ENCODE measurements at places on chromosomes 7 and 10.

DNA sequence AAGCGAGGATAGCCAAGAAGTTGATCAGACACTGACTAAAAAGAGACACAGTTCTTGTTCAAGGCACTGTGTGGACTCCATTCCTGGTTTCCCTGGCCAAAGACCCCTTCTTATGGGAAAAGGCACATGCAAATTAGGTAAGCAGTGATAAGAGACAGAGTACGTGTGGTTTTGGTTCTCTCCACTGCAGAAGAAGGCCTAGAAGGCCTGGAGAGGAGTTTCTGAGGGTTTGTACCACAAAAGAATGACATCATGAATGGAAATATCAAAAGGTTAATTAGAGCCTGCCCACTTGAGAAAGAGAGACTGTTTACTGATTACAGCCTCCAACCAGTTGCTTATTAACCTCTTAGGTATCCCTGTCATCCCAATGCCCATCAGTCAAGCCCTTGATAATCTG lies 137.5 kb downstream of the ZNF365 start:
- peak; percentile 1 for DNase-seq

- DNase-seq, result no peak
Measured at GRCh38 chr7:45000093-45001032, at the start of gene CCM2. Gene CCM2 (plus strand): TSS chr7:45000201. CDS start chr7:45000334, 133 bp downstream.

DNA sequence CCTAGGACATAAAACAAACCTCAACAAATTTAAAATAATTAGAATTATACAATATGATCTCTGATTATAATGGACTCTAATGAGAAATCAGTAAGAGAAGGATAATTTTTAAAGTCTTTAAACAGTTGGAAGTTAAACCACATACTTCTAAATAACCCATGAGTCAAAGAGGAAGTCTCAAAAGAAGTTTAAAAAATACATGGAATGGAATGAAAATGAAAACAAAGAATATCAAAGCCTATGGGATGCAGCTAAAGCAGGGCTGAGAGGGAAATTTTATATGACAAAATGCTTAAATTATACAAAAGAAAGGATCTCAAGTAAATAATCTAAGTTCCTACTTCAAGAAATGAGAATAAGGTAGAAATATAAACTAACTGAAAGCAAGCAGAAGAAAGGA lies 460.5 kb downstream of the RPS24 start:
- DNase-seq, result no peak

GRCh38 chr7:101363734-101364374 lies 1.2 kb downstream of the COL26A1 start:
- DNase-seq, result peak; percentile 64

GRCh38 chr7:115052706-115053105 lies 130.8 kb downstream of the MDFIC start:
- DNase-seq, result no peak

DNA sequence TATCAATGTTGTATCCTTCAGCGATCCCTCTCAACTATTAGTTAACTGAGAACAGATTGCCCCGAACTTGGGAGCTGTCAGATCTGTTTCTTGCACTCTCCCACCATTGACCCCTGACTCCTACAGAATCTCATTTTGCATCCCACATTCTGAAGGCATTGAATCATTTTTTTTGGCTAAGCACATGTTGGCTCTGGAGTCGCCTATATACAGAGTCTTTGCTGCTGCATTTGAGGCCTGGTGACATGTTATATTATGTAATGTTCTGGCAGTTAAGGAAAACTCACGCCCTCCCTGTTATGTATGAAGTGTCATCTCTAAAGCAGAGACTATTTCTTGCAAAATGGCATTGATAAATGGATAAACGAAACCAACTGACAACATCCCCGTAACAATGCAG lies 159.2 kb upstream of the ITGB1 start:
- no peak for DNase-seq

DNA sequence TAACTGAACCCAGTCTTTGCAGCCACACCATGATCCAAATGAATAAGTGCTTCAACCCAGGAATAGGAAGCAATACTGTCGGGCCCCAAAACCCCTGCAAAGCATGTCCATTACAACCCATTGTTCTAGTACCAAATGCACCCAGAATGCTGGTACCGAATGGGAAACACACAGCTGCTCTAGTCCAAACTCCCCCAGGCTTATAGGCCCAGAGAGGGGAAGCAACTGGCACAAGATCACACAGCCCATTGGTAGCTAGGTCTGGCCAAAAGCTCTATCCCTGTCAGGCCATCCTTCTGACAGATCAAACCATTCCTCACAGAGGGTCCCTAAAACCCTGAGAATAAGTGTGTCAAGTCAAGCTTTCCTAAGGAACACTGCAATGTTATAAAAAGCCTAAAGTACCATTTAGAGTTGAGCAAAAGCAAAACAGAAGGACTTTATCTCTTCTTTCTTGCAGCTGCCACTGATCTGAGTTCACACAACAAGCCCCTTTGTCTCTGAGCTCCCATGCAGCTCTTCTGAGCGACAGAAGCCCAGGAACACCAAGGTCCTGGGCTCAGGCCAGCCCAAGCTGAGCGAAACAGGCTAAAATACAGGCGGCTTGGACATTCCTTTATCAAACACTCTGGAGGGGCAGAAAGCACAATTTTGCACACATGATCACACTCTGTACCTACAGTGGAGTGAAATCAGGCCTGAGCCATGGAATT lies 116.7 kb downstream of the SGMS1 start:
- DNase-seq, result no peak

- no peak for DNase-seq
Measured at GRCh38 chr10:75350791-75351190, 50.8 kb downstream of the ZNF503 start.

- no peak for DNase-seq
Measured at GRCh38 chr7:95405208-95405607, 9.0 kb upstream of the PON3 start.

DNA sequence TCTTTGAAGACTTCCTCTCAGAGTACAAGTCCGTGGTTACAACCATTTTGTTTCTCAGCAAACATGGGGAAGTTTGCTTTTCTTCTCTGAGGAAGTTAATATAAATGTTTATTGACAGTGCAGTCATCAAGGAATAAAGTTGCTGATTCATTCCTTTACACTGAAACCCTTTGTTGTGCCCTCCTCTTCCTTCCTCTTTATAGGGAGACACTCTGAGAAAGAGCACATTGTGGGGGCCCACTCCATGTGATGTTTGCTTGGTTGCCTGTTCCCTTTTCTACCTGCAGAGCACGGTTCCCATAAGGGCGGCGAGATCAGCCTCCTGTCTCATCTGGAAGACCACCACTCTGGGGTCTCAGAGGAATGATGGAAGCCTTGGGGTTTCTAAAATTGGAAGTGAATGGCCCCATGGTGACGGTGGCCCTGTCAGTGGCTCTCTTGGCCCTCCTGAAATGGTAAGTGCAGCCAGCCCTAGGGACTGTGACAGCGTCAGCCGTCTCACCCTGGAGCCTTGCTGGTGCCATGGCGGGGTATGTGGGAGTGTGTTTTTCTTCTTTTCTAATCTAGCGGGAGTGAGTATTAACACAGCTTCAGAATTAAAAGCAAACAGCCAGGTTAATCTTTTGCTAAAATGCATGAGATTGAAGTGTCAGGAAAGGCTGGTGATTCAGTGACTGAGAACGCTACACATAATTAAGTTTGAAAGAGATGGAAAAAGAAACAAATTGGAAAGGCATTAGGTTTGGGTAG lies at the start of gene TBXAS1:
TSS of gene TBXAS1 (plus strand) at position 240 of the 750 bp plus-strand sequence. CDS start at position 367, 127 bp downstream.
- DNase-seq, result no peak

- DNase-seq, result no peak
Measured at GRCh38 chr7:115603416-115603815, 427.1 kb downstream of the TFEC start.

GRCh38 chr7:29955799-29956486 lies 33.7 kb downstream of the SCRN1 start:
- DNase-seq, result peak; percentile 7

DNA sequence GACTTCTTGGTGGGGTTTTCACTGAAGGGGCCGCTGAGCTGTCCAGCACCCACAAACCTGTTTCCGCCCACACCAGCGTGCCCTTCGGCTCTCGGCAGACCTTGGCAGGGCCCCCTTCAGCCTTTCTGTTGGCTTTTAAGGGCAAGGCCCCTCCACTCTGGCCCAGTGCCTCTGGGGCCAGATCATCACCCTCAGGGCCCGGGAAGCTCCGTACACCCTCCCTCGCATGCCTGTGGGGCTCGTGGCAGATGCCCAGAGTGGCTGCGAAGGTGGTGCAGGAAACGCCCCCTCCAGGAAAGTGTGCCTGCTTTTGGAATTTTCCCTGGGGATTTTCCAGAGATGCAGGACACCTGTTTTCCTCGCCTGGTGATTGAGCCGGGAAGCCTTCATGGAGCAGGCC lies 7.0 kb downstream of the LHPP start:
- no peak for DNase-seq

GRCh38 chr10:74333174-74333573 lies 182.2 kb downstream of the ADK start:
- no peak for DNase-seq

DNA sequence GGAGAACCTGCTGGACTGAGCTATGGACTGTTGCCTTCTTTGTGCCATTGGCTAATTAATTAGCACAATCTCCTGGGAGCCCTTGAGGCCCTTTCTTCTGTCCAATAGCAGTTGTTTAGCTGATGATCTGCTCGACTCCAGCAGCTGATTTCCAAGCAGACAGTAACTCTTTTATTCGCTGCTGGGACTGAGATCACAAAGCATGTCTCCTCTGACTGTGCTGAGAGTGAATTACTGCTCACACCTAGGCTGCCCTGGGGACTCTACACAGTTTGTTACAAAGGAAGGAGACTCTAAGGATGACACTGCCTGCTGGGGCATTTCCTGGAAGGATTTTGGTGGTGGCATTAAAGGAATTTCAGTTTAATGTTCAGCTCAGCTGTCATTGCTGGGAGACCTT lies 31.4 kb downstream of the CASP7 start:
- DNase-seq, result peak; percentile 22

DNA sequence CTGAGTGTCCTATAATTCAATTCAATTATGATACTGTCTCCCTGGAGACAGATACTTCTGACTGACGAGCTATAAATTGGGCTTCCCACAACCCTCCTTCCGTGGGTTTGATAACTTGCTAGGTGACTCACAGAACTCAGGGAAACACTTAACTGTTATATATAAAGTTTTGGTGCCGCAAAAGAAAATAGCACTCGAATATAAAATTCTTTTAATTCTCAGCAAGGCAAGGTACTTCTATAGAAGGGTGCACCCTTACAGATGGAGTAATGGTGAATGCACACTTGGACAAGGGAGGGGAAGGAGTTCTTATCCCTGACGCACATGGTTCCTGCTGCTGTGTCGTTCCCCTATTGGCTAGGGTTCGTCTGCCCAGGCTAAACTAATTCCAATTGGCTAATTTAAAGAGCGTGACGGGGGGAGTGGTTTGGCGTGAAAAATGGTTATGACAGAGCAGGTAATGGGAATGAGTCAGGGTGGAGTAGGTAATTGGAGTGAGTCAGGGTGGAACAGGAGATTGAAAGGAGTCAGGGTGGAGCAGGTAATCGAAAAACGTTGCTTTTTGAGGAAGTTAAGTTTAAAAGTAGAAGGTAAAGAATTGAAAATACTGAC lies 20.8 kb upstream of the GHITM start:
- DNase-seq, result no peak

- DNase-seq, result peak; percentile 23
Measured at GRCh38 chr10:114103284-114103683, 59.6 kb downstream of the ADRB1 start.

- no peak for DNase-seq
Measured at GRCh38 chr7:155483245-155483644, 25.3 kb downstream of the EN2 start.

DNA sequence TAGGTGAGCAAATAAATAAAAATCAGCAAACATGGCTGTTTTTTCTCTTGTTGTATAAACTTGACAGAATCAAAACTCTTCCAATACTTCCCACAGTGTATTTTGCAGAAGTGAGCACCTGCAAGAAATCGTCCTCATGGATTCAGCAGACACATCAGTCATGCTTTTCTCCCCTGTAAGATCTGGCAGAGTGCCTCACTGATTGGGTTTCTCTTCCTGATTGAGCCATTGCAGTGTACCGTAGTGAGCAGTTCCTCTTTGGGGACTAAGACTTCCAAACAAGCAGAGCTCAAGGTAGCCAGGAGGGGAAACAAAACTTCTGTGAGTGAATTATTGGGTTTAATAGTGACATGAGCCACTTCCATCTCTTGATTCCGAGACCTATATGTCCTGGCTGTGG lies 2.2 kb upstream of the CCDC3 start:
- no peak for DNase-seq

- DNase-seq, result no peak
Measured at GRCh38 chr10:48227213-48227612, 47.3 kb downstream of the FRMPD2 start.

DNA sequence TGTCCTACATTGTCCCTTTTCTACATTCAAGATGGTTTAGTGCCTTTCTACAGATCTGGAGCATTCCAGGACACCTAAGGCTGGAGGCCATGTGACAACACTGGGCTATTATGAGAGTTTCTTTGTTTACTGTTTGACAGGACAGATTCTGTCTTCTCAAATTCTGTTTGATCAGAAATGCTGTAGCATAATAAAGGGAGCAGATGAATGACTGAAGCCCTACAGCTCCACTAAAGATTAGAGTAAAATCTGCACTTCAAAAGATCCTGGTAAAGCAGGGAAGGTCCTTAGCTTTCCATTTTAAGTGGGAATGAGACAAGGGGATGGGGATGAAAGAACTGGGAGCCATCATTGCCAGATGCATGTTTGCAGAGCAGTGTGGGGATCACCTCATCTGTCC lies 38.4 kb downstream of the TMEM229A start:
- no peak for DNase-seq

DNA sequence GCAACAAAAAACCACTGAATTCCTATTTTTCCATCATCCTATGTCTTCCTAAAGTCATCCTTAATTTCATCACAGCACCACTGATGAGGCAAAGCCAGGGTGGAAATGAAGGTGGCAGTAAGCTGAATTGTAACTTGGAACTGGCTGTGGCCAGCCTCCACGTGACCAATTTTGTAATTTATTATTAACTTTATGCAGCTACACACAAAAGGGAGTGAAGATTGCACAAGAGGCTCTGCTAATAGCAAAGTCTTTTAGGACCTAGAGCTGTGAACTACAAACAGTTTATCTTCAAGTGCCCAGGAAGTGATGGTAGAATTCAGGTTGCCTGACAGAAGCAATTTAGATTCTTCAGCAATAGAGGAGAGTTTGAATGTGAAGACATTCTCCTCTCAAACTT lies 176.4 kb downstream of the CCDC71L start:
- DNase-seq, result no peak

DNA sequence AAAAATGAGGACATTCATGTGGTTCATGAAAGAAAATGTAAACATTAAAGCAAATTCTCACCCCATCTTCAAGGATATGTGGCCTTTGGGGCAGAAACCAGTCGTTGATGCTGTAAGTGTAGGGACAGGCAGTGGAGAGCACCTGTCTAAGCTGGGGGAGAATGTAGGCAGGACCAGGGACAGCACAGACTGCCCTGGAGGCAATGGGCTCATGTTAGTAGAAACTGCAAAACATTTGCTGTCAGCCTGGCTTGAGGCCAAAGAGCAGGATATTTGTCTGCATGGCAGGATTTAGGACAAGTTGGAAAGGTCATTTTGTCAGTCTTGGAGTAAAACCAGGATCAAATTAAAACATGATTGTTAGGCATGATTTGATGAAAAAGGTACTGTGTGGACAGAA lies 211.6 kb upstream of the AGK start:
- no peak for DNase-seq
